ENCODE measurements at places on chromosomes 1 and 21. TPM values are rescaled to one million over a fixed set of nuclear protein-coding genes. Genes with fewer than 3 reads are reported as not detected.

Gene LEFTY2
- polyA plus RNA-seq = 0.21 TPM

Gene AGPAT3
- polyA plus RNA-seq = 14.3 TPM

Gene CGN
- polyA plus RNA-seq = 0.22 TPM

Gene CADM3
- 0.32 TPM for polyA plus RNA-seq

Gene COL11A1
- polyA plus RNA-seq = not detected

Gene AMPD1
- 0.04 TPM for polyA plus RNA-seq

Gene TMIGD3
- not detected for polyA plus RNA-seq

Gene PARS2
- polyA plus RNA-seq = 0.25 TPM

Gene FCRL1
- polyA plus RNA-seq = 953 TPM

Gene LAX1
- 7.9 TPM for polyA plus RNA-seq

Gene KCNA2
- 0.39 TPM for polyA plus RNA-seq

Gene RNASEL
- 6.9 TPM for polyA plus RNA-seq

Gene CHIA
- not detected for polyA plus RNA-seq

Gene WNT2B
- polyA plus RNA-seq = 0.54 TPM

Gene PRCC
- polyA plus RNA-seq = 45.1 TPM

Gene AADACL4
- polyA plus RNA-seq = not detected

Gene TESK2
- polyA plus RNA-seq = 23.9 TPM

Gene METTL25B
- 78.3 TPM for polyA plus RNA-seq

Gene SORT1
- polyA plus RNA-seq = 0.13 TPM

- DNase-seq = peak; percentile 45
These were observed 106.9 kb downstream of the ZNF281 start for GRCh38 chr1:200302921-200303290.

DNA sequence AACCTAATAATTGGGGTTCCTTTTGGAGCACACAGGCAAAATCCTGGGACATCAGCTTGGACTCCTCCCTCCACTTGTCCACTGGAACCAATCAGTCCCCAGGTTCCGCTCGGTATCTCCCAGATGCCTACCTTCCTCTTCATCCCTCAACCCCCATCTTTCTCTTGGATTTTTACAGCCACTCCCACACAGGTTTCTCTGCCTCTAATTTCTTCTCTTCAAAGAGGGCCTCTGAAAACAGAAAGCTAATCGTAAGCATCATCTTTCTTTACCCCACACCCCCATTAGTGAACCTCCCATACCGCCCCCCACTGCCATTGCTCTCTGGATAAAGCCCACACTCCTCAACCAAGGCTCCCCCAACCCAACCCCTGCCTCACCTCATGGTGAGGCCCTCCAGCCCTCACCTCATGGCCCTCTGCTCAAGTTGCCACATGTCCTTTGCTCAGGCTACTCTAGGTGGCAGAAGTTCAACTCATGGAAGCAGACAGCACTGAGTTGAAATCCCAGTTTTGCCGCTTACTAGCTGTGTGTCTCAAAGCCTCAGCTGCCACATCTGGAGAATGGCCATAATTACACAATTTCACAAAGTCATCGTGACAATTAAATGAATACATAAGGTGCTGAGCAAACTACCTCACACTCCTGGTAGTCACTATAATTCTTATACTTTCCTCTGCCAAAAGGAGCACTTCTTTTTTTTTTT lies 18.1 kb upstream of the WASF2 start:
- DNase-seq = no peak

GRCh38 chr1:191669629-191670028 lies 488.6 kb upstream of the RGS18 start:
- DNase-seq = no peak

GRCh38 chr21:33368124-33368523 lies 35.1 kb upstream of the IFNGR2 start:
- peak; percentile 68 for DNase-seq

DNA sequence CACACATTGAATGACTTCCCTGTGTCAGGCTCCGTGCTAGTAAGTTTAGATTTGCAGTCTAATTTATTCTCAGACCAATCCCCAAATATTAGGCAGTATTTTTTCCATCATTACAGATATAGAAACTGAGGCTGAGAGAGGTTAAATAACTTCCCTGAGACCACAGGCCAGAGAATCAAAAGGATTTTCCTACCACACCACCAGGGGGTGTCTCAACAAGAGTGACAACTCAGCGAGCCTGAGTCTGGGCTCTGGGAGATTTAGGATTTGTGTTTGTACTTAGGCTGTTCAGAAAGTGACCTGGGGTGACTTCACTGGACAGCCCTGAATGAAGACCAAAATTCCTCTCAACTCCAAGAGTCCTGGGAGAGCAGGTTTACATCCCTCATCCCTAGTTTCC lies 13.3 kb upstream of the LCE5A start:
- no peak for DNase-seq

GRCh38 chr1:21302747-21303715 lies 12.8 kb upstream of the ECE1 start:
- DNase-seq = no peak

- no peak for DNase-seq
These were observed 121.9 kb upstream of the BMP8A start for GRCh38 chr1:39369565-39369964.

GRCh38 chr1:173064011-173064410 lies 13.3 kb upstream of the TNFSF18 start:
- no peak for DNase-seq

GRCh38 chr1:210626341-210626740 lies 297.6 kb downstream of the HHAT start:
- DNase-seq = no peak

- DNase-seq = peak; percentile 77
These were observed at the start of gene PEA15 for GRCh38 chr1:160205242-160206035. PEA15 (plus strand) TSS chr1:160205384; CDS start chr1:160211545, 6,161 bp downstream.

- DNase-seq = no peak
These were observed 93.9 kb downstream of the NR5A2 start for GRCh38 chr1:200121421-200121820.

DNA sequence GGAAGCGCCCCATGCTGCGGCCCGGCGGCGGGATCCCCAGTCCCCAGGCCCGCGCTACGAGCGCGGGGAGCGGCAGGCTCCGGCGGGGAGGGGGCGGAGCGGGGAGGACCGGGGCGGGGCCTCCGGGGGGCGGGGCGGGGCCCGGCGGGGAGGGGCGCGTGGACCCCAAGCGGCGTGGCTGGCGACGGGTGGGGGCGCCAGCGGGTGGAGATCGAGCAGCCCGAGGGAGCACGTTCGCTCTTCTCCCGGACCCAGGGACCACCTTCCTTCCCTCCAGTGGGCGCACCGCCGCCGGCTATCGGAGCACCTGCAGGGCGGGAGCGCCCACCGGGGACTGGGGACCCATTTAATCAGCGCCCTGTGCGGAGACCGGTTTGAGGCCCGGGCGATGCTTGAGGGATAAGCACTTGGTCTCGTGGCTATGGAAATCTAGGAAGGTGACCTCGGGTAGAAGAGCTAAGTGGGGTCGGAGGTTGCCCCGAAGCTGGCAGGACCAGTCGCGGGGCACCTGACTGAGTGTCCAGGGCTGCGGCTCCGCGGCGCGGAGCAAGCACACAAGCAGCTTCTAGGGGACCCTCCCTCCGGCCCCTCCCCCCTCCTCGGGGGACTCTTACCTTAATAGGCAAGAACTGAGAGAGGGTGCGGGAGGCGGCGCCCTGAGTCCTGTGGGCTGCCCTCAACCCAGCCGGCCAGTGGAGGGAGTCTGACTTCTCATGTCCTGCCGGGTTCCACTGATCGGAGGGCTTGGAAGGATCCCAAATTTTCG lies at the start of gene TSPAN2:
TSS of gene TSPAN2 (minus strand) at position 84 of the 766 bp plus-strand sequence. CDS start at position 13, 71 bp downstream.
- peak; percentile 64 for DNase-seq

DNA sequence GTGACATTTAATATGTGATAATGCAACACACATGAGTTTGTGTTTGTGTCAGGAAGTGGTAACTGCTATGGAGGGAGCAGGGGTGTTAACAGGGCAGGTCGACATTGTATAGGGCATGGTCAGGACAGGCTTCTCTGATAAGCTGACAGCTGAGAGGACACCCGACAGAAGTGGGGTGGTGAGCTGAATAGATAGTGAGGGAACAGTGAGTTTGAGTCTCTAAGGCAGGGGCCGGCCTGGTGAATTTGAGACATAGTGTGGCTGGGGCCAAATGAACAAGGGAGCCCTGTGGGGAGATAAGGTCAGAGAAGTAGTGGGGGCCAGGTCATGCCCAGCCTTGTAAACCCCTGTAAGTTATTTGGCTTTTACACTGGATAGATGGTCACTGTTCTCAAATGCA lies 217.4 kb upstream of the KIAA0040 start:
- no peak for DNase-seq

- no peak for DNase-seq
These were observed 21.9 kb downstream of the NTNG1 start for GRCh38 chr1:107162745-107163144.

- no peak for DNase-seq
These were observed 241.8 kb downstream of the GPR52 start for GRCh38 chr1:174689524-174689923.

- DNase-seq = no peak
These were observed 100.9 kb downstream of the PLPPR5 start for GRCh38 chr1:98903726-98904125.

- no peak for DNase-seq
These were observed 72.4 kb downstream of the MATN1 start for GRCh38 chr1:30650968-30651320.

DNA sequence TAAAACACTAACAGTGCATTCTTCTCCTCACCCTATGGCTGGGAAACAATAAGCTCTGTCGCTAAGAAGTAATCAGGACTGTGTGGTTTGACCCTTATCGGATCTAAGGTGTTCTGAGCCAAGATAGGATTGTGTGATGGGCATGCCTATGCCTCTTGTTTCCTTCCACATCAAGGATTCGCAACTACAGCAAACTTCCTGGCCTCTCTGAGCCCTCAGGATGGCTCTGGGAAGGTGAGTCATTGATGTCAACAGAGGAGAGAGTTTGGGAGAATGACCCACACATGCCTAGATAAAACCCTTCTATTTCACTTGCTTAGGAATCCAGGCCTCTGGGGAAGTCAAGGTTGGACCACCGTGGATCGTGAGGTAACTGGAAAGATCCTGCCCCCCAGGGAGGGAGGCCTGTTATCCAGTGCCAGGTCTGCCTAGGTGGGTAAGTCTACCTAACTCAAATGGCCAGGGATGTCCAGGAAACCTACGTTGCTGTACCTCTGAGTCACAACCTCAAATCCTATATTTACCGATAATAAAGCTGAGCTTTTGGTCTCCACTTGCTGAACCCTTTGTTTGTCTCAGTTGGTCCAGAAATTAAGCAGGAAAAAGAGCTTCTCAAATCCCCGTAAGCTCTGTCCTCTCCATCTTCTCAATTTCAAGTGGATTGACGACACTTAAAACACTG lies 27.4 kb downstream of the TIAM1 start:
- DNase-seq = no peak

DNA sequence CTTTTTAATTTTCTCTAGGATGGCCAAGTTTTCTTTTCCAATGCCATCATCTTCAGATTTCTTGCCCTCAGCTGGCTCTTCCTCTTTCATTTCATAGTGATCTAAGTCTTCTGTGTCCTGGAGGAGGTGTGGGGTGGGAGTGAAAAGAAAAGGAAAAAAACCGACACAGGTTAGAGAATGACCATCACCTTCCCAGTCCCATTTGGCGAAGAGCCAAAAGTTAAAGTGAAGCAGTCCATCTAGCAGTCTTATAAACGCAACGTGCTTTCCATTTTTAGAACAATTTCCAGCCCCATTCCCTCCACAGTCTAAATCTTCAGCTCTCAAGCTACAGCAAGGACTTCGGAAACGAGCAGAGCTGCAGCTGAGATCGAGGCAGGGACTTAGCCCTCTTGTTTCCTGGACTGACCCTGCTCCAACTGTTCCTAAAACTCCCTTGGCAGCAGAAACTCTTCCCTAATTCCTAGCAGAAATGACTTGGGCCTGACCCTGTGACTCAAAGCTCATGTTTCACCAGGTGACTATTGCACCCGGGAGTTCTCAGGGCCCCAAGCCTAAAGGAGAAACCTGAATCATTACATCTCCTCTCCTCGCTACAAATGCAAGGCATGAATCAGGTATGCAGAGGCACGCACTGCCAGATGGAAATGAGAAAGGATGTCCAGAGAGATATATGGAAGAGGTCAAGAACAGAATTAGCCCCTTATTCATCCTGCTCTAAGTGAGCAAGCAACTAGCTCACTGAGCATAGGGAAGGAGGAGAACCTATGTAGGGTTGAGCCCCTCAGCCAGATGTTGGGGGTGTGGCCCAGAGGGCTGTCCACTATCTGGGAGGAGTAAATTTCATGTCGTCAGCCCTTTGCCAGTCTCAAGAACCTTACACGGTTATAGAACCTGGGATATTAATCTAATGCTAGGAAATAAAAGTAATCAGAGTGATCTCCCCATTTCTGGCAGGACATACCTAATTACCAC lies 5.1 kb downstream of the UBE2Q1 start:
- DNase-seq = no peak

- DNase-seq = no peak
These were observed 1.5 kb upstream of the GPR137B start for GRCh38 chr1:236140705-236141446.

- DNase-seq = no peak
These were observed 15.2 kb upstream of the RCSD1 start for GRCh38 chr1:167614851-167615250.

DNA sequence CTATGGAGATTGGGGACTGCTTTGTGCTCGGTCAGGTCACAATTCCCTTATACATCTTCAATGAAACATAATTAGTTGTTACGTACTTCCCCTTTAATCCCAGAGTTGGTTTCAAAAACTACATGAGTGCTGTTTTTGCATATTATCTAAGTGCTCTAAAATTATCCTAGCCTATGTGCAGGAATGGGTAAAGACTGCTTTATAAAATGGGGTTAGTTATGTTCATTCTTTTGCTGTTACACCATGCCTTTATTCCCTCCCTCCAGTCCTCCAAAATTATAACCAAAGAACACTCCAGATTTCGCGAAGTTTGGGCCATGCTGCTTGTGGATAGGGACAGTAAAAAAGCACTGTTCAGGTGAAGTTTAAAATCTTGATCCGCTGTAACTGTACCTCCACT lies 173.9 kb upstream of the SNX7 start:
- DNase-seq = no peak

GRCh38 chr1:36528361-36529349 lies 45.9 kb upstream of the CSF3R start:
- DNase-seq = no peak

DNA sequence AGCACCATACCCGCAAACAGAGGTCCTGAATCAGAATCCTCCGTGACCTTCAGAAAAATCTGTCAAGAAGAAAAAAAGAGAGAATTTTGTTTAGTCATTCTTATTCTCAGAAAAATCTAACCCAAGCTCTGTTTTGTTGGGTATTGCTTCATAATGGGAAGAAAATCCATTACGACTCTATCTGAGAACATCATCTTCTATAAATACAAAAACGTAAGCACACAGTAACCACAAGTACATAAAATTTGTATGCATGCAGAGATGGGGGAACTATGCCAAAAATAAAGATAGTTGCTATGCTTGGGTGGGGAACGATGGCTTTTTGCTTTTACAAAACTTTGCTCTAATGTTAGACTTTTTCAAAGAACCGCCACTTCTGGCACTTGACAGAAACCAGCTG lies 84.2 kb downstream of the ABCA4 start:
- DNase-seq = no peak

Measured in B cell (primary cell).